ENCODE measurements at places on chromosomes 12 and 14. TPM values are rescaled to one million over a fixed set of nuclear protein-coding genes. Genes with fewer than 3 reads are reported as not detected.

- no peak for DNase-seq
Observed at GRCh38 chr14:94381149-94382030, 7.0 kb downstream of the SERPINA1 start.

DNA sequence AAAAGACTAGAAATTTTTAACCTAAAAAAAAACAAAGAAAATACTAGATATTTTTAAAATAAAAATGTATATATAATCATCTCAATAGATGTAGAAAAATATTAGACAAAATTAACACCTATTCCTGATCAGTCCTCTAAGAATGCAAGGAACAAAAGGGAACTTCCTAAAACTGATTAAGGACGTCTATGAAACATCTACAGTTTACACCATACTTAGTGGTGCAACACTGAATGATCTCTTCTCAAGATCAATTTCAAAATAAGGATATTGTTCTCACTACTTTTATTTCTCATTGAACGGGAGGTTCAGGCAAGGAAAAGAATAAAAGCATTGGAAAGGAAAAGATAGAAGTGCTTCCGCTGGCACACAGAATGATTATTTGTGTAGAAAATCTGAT, 16.0 kb downstream of the OLR1 start:
- no peak for DNase-seq

GRCh38 chr12:5907807-5908206, 37.3 kb downstream of the ANO2 start:
- DNase-seq = no peak

DNA sequence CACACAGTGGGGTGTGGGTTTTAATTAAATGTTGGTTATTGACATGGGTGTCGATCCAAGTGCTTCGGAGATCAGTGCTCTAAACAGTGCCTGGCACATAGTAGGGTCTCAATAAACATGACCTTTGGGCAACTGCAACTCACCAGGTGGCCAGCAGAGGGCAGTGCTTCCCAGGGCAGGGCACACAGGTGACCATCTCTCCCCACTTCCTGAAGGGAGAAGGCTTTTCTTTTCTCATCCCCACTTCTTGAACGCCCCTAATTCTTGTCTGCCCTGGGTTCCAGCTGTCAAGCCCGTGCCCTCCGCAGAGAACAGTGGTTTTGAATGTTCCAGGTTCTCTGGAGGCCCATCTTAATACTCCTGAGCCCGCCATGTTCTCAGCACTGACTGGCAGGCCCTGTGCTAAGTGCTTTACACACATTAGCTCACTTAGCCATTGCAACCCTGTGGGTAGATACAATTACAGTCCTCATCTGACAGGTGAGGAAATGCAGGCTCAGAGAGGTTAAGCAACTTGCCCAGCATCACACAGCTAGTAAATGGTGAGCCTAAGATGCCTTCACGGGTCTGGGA, 16.3 kb downstream of the RAPGEF3 start:
- DNase-seq = peak; percentile 58

GRCh38 chr14:45727133-45727532, 474.1 kb upstream of the MIS18BP1 start:
- no peak for DNase-seq

GRCh38 chr12:91332302-91332701, 149.7 kb upstream of the DCN start:
- DNase-seq = peak; percentile 25

GRCh38 chr12:128903236-128903635, 50.0 kb downstream of the GLT1D1 start:
- no peak for DNase-seq

DNA sequence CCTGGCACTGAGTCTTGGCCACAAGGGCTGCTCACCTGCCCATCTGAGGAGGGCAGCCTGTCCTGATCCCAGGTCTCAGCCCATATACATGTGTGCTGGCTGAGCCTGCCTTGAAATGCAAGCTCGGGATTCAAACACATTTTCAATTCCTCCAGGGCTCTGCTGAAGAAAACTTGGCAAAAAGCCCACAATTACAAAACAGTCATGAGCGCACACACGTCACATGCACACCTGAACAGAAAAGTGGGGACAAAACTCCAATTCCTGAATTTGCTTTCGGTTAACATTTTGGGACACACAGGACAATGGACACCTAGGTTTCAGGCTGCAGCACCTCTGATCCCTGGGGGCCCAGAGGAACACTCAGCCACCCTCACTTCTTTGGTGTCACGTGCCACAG, 113.9 kb downstream of the RBM19 start:
- no peak for DNase-seq

DNA sequence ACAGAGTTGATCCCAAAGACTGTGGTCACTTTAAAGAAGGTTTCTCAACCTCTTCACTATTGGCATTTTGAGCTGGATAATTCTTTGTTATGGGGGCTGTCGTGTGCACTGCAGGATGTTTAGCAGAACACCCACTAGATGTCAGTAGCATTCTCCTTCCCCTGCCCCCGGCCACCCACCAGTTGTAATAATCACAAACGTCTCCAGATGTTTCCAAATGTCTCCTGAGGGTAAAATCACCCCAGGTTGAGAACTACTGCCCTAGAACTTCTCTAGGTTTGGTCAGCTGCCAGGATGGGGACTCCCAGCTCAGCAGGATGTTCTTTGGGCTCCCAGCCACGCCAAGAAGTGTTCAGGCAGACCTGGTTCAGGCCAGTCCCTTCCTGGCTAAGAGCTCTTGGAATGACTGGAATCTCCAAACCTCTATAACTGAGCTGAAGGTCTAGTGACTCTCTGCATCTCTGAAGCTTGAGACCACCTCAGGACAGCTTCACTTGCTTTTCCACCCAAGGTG, 12.5 kb upstream of the AJUBA start:
- peak; percentile 52 for DNase-seq

GRCh38 chr12:26188127-26188526, 7.2 kb upstream of the SSPN start:
- DNase-seq = no peak

GRCh38 chr14:33810308-33810707, 140.6 kb downstream of the EGLN3 start:
- DNase-seq = no peak

- DNase-seq = no peak
Observed at GRCh38 chr14:69328765-69329164, 68.8 kb downstream of the GALNT16 start.

- no peak for DNase-seq
Observed at GRCh38 chr12:11801643-11802042, 152.2 kb downstream of the ETV6 start.

SYNDIG1L gene
- not detected for total RNA-seq

PTPRO gene
- 0.15 TPM for total RNA-seq

HSPA2 gene
- 1.8 TPM for total RNA-seq

CYP46A1 gene
- total RNA-seq = 0.10 TPM

SLC10A1 gene
- total RNA-seq = not detected

WASHC3 gene
- 33.7 TPM for total RNA-seq

FOXG1 gene
- total RNA-seq = 0.81 TPM

SERPINA9 gene
- not detected for total RNA-seq

CARMIL3 gene
- total RNA-seq = 0.40 TPM

IRAK3 gene
- 57.3 TPM for total RNA-seq
